HAP-1 (cell line): ENCODE measurements at places on chromosomes 7 and 10.

DNA sequence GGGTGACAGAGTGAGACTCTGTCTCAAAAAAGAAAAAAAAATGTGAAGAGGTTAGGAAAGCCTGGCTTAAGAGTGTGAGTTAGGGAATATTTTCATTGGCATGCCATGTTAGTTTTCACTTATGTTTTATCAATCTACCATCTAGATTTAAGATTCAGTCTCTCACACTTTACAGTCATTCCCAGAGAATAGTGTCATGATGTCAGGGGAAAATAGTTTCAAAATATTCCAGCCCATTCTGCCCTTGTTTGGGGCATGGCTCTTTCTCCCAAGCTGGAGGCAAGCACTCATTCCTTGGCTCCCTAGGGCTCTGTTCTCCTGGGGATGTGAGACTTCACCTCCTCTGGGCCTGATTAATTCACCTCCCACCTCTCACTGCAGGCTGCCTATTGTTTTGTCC lies 331.5 kb downstream of the CXCL12 start:
- no peak for DNase-seq

- DNase-seq = no peak
Observed at GRCh38 chr7:36180121-36180520, 27.1 kb downstream of the EEPD1 start.

- no peak for DNase-seq
Observed at GRCh38 chr10:95336702-95337101, 45.9 kb upstream of the PDLIM1 start.

DNA sequence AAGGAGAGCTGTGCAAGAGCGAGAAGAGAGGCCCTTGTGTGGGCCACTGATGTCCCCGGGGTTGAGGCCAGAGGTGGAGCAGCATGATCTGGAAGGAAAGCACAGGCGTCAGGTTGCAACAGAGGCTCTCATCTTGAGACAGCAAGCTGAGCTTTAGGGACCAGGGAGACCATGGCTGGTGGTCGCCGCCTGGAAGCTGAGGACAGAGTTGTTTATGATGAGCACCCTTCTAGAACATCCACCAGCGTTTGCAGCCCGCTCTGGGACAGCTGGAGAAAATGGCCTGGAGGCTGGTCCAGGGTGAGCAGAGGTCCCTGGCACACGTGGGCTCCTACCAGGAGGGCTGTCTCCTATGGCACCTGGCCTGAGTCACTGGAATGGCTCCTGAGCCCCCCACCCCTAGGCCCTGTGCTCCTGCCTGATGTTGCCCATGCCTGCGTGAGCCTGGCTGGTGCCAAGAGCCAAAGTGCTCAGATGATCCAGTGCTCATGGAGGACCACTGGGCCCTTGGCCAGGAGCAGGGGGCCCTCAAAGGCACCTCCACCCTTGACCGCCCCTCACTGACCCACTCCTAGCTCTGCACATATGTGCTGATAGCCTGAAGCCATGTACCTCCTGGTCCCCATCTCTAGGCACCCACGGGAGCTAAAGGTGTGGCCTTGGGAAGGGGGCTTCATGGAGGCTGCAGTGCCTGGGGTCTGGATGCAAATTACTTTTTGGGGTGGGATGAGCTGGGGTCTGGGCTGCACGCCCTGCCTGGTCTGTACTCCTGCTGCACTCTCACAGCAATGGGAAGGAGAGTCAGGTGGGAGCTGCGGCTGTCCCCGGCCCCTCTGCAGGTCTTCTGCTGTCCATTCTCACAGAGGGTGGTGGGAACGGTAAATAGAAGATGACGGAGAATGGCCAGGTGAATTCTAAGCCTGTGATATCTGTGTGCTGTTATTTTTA lies 40.1 kb upstream of the RET start:
- DNase-seq = no peak
